ENCODE measurements at places on chromosomes 5 and 9.

DNA sequence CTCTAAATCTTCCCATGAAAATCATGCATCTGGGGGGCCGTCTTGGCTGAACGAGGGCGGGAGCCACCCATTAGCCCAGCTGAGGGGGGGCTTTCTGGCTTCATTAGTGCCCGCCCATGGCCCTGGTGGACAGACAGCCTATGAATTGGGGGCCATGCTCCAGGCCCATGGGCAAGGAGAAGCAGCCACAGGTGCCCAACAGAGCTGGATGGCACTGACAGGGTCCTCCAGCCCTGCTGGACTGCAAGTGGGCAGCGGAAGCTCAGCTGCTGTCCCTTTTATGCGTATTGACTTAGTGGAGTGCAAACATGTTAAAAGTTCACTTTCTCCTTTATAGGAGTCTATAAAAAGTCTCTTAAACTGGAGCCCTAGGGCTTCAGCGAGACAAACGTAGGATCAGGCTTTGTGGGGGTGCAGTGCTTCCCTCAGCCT, 75.3 kb downstream of the MACROH2A1 start:
- no peaks in the 10 kb centered on the region for H3K4me1 ChIP-seq
- DNase-seq, result no peak
- H3K36me3 ChIP-seq, result no peaks in the 10 kb centered on the region
- no peaks in the 10 kb centered on the region for H3K27me3 ChIP-seq

GRCh38 chr9:133583586-133583985, 25.6 kb downstream of the FAM163B start:
- H3K36me3 ChIP-seq, result no peaks in the 10 kb centered on the region
- no peak overlapping the region for H3K27ac ChIP-seq
- DNase-seq, result no peak
- no peak overlapping the region for H3K4me3 ChIP-seq
- H3K27me3 ChIP-seq, result no peaks in the 10 kb centered on the region

- no peaks in the 10 kb centered on the region for H3K27me3 ChIP-seq
- H3K27ac ChIP-seq, result no peak overlapping the region
These were observed 31.5 kb upstream of the LMNB1 start for GRCh38 chr5:126745259-126745992.

GRCh38 chr9:81245254-81245956, 443.9 kb downstream of the TLE1 start:
- no peak overlapping the region for H3K27ac ChIP-seq
- no peaks in the 10 kb centered on the region for H3K36me3 ChIP-seq
- H3K4me3 ChIP-seq, result no peak overlapping the region

GRCh38 chr5:161775891-161776290, 72.0 kb upstream of the GABRA1 start:
- no peak for DNase-seq
- H3K27me3 ChIP-seq, result no peaks in the 10 kb centered on the region
- no peak overlapping the region for H3K4me3 ChIP-seq

DNA sequence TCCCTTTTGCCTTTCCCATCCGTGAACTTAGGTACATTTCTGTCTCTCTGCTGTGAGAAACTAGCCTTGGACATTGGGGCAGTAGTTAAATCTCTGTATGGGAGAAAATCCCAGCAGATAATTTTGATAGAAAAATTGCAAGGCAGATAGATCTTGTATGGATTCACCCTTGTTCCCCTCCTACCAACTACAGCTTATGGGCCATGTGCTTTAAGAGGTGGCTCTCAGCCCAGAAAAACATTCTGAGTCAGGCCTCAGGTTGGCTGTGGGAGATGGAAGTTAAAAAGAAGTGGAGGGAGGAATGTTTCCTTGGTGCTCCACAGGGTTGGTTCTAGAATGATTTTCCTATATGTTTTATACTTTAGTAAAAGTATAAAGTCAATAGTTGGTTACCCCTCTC, 1.4 kb upstream of the KDM3B start:
- no peaks in the 10 kb centered on the region for H3K27me3 ChIP-seq
- no peak overlapping the region for H3K4me3 ChIP-seq
- H3K36me3 ChIP-seq, result peaks cover 24% of the 10 kb centered on the region

DNA sequence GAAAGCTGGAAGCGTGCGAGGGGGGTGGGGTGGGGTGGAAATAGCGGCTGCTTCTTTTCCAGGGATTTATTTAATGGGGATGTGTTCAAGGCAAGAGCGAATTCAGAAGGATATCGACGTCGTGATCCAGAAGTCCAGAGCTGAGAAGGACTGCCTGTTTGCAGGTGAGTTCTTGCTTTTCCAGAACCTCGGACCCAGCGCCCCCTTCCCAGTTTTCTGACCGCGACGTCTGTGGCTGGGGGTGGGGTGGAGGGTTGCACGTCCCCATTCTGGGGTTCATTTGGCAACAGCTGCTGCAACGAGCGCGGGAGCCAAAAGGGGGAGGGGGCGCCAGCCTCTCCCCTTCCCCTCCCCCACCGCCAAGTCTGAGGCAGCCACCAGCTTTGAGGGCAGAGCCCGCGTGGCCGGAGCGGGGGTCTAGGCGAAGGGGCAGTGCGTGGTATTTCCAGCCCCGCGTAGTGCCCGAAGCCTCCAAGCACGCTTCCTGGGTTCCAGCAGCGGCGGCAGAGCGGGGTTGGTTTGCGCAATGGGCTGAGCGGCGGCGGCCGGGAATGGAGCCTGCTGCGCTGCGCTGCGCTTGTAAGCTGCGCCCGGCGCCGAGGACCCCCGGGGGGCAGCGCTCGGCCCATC, 701 bp downstream of the PARP8 start:
- peaks cover 17% of the 10 kb centered on the region for H3K4me1 ChIP-seq
- H3K36me3 ChIP-seq, result no peaks in the 10 kb centered on the region
- H3K4me3 ChIP-seq, result peak overlapping the region; percentile 77
- DNase-seq, result peak; percentile 33
- no peaks in the 10 kb centered on the region for H3K27me3 ChIP-seq

GRCh38 chr9:16417161-16417560, 453.3 kb downstream of the BNC2 start:
- no peak overlapping the region for H3K27ac ChIP-seq
- no peak overlapping the region for H3K4me3 ChIP-seq
- DNase-seq, result no peak

DNA sequence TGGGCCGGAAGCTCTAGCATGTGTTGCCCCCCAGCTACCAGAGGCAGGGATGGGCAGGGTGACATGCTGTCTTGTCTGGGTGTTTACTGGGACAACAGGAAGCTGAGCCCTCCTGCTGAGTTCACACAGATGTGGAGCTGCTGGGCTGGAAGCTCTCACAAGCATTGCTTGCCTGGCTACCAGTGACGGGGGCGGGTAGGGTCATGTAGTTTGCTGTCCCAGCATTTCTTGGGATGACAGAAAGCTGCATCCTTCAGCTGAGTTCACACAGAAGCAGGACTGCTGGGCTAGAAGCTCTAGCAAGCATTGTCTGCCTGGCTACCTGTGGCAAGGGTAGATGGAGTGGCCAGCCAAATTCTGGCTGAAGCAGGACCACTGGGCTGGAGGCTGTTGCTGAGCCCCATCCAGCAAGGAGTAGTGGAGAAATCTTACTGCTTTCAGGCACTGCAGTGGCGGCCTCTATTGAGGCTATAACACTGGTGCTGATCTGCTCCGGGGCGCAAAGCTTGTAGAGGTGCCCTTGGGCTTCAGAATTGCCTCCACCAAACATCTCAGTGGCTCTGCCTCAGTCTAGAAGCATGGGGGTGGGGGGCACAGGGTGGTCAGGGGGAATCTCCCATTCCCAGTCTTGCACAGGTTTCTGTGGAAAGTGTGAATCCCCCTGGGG, 25.1 kb downstream of the POLK start:
- no peaks in the 10 kb centered on the region for H3K4me1 ChIP-seq
- no peaks in the 10 kb centered on the region for H3K36me3 ChIP-seq
- no peak for DNase-seq
- H3K27ac ChIP-seq, result no peak overlapping the region
- H3K4me3 ChIP-seq, result no peak overlapping the region

DNA sequence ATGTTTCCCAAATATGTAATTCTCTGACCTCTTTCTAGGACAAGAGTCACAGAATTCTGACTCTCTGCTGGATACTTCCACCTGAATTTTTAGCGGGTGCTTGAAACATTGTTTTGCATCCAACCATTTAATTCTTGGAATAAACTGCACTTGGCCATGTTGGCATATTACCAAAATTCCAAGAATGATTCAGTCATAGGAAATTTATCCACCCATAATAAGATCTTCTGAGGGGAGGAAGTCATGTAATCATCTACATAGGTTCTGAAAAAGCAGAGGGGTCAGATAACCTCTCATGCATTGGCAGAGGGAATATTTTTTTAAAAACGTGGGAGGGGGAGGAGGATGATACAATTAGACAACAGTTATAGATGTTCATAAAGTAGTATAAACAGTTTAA, 156.9 kb downstream of the PAM start:
- H3K27me3 ChIP-seq, result no peaks in the 10 kb centered on the region
- H3K4me1 ChIP-seq, result no peaks in the 10 kb centered on the region
- no peaks in the 10 kb centered on the region for H3K36me3 ChIP-seq

- H3K27ac ChIP-seq, result no peak overlapping the region
- no peaks in the 10 kb centered on the region for H3K4me1 ChIP-seq
- DNase-seq, result no peak
- no peaks in the 10 kb centered on the region for H3K27me3 ChIP-seq
These were observed 43.6 kb upstream of the TRAF1 start for GRCh38 chr9:120970244-120970643.

- no peak overlapping the region for H3K27ac ChIP-seq
- H3K27me3 ChIP-seq, result no peaks in the 10 kb centered on the region
- H3K36me3 ChIP-seq, result no peaks in the 10 kb centered on the region
These were observed 617.7 kb downstream of the GABRG2 start for GRCh38 chr5:162685302-162685701.

- no peaks in the 10 kb centered on the region for H3K36me3 ChIP-seq
- H3K27ac ChIP-seq, result no peak overlapping the region
- no peak overlapping the region for H3K4me3 ChIP-seq
These were observed 44.5 kb downstream of the CAMSAP1 start for GRCh38 chr9:135862809-135863208.

DNA sequence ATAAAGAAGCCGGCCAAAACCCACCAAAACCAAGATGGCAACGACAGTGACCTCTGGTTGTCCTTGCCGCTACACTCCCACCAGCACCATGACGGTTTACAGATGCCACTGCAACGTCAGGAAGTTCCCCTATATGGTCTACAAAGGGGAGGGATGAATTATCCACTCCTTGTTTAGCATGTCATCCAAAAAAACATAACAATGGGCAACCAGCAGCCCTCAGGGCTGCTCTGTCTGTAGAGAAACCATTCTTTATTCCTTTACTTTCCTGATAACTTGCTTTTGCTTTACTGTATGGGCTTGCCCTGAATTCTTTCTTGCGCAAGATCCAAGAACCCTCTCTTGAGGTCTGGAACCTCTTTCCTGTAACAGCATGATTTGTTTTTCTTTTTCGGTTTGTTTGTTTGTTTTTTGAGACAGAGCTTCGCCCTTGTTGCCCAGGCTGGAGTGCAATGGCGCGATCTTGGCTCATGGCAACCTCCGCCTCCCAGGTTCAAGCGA, 2.0 kb upstream of the UAP1L1 start:
- H3K4me3 ChIP-seq, result no peak overlapping the region
- H3K27me3 ChIP-seq, result no peaks in the 10 kb centered on the region
- no peak overlapping the region for H3K27ac ChIP-seq
- H3K4me1 ChIP-seq, result no peaks in the 10 kb centered on the region
- H3K36me3 ChIP-seq, result no peaks in the 10 kb centered on the region

DNA sequence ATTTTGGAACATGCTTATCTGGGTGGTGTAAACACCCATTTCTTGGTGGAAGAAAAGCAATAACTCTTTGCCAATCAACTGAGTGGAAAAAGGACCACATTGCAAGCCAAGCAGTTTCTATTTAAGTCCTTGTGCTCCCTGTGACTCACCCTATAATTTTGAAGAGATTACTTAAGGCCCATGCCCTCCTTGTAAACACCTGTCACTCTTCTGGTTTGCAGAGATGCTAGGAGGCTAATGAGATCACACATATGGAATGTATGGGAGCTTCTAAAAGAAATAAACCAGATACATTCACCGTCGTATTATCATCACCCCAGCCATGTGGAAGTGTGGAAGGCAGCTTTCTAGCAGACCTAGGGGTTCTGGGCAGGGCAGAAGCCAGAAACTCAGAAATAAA, 337.1 kb downstream of the GADD45G start:
- no peak overlapping the region for H3K27ac ChIP-seq
- no peaks in the 10 kb centered on the region for H3K4me1 ChIP-seq
- no peaks in the 10 kb centered on the region for H3K27me3 ChIP-seq
- no peak for DNase-seq
- H3K4me3 ChIP-seq, result no peak overlapping the region

GRCh38 chr5:56481428-56482357, 248.6 kb upstream of the ANKRD55 start:
- no peaks in the 10 kb centered on the region for H3K36me3 ChIP-seq
- DNase-seq, result peak; percentile 49
- H3K27me3 ChIP-seq, result no peaks in the 10 kb centered on the region
- H3K4me3 ChIP-seq, result peak overlapping the region; percentile 59

DNA sequence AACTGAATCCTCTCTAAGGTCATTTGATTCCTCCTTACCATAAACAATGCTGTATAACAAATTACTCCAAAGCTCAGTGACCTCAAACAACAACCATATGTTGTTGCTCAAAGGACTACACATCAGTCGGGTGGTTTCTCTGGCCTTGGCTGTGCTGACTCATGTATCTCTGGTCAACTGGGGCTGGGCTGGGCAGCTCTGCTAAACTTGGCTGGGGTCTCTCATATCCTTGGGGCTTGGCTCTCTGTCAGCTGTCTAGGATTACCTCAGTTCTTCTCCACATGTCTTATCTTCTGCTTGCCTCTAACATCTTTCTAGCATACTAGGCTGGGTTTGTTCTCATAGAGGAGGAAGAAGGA, 86.4 kb downstream of the GALNT10 start:
- peaks cover 6% of the 10 kb centered on the region for H3K4me1 ChIP-seq
- no peak for DNase-seq

- H3K36me3 ChIP-seq, result no peaks in the 10 kb centered on the region
- H3K27me3 ChIP-seq, result no peaks in the 10 kb centered on the region
- H3K4me3 ChIP-seq, result no peak overlapping the region
- no peaks in the 10 kb centered on the region for H3K4me1 ChIP-seq
- no peak overlapping the region for H3K27ac ChIP-seq
- no peak for DNase-seq
These were observed 131.5 kb downstream of the ATPSCKMT start for GRCh38 chr5:10118150-10118549.

- H3K27me3 ChIP-seq, result no peaks in the 10 kb centered on the region
- no peak overlapping the region for H3K27ac ChIP-seq
- H3K4me1 ChIP-seq, result no peaks in the 10 kb centered on the region
These were observed 72.5 kb downstream of the MACROH2A1 start for GRCh38 chr5:135326296-135327254.

- H3K4me1 ChIP-seq, result peaks cover 5% of the 10 kb centered on the region
- H3K27ac ChIP-seq, result no peak overlapping the region
- H3K27me3 ChIP-seq, result no peaks in the 10 kb centered on the region
- DNase-seq, result no peak
- H3K36me3 ChIP-seq, result no peaks in the 10 kb centered on the region
- H3K4me3 ChIP-seq, result no peak overlapping the region
These were observed 4.0 kb upstream of the NIPSNAP3A start for GRCh38 chr9:104743376-104743985.

GRCh38 chr9:14057368-14058324, 256.3 kb downstream of the NFIB start:
- H3K27ac ChIP-seq, result no peak overlapping the region
- no peaks in the 10 kb centered on the region for H3K36me3 ChIP-seq
- no peaks in the 10 kb centered on the region for H3K4me1 ChIP-seq
- DNase-seq, result no peak
